ENCODE measurements at places on chromosomes 12 and 14.
A peak's percentile ranks its signal among the peaks of the same experiment; 100 is the strongest.

DNA sequence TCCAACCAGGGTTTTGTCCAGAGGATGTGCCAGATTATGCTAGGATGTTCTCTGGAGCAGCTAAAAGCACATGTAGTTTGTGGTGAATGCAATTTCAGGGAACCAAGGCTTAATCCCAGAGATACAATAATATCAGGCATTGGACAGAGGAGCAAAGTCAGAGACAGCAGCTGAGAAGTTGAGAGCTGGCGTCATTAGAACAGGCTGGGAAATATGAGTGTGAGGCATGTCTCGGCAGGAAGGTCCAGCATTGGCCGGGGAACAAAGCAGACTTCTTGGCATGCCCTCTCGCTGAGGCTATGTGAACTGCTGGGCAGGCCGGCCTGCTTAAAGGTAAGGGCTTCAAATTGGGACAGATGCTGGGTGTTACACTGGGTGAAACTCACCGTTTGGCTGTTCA, 125.4 kb downstream of the CAND1 start:
- H3K4me3 ChIP-seq = no peak overlapping the region
- no peak for DNase-seq
- H3K27ac ChIP-seq = no peak overlapping the region
- H3K27me3 ChIP-seq = no peaks in the 10 kb centered on the region
- no peaks in the 10 kb centered on the region for H3K4me1 ChIP-seq
- no peaks in the 10 kb centered on the region for H3K36me3 ChIP-seq

- no peaks in the 10 kb centered on the region for H3K36me3 ChIP-seq
- H3K27me3 ChIP-seq = peaks cover 14% of the 10 kb centered on the region
- no peak overlapping the region for H3K4me3 ChIP-seq
- H3K4me1 ChIP-seq = no peaks in the 10 kb centered on the region
- DNase-seq = no peak
These were observed 10.4 kb upstream of the ITPK1 start for GRCh38 chr14:93126111-93126510.

DNA sequence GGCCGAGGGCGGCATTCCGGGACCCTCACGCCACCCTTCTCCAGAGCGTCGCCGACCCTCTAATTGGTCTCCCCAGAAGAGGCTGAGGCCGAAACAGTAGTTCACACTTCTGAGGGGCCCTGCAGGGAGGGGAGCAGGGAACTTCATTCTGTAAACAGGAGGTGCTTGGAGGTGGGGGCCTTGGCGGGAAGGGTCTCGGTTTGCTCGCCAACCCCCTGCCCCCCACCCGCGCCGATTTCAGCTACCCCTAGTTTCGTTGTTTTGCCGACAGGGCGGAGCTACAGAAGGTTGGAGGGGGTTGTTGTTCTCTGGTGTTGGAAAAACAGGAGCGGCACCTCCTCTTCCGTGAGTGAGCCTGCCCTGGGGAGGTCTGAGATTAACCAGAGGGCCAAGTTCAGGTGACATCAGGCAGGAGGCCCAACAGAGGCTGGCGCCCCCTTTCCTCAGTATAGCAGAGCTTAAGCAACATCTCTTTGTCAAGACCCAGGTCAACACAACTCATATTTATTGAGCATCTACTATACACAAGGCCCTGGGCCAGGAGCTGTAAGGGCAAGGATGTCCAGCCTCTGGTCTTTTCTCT, 682 bp downstream of the ERBB3 start:
- no peak for DNase-seq
- H3K36me3 ChIP-seq = no peaks in the 10 kb centered on the region
- peak overlapping the region; percentile 73 for H3K4me3 ChIP-seq
- peaks cover 35% of the 10 kb centered on the region for H3K27me3 ChIP-seq
- no peak overlapping the region for H3K27ac ChIP-seq

GRCh38 chr14:88551980-88552431, 2.8 kb downstream of the PTPN21 start:
- peak overlapping the region; percentile 70 for H3K4me3 ChIP-seq
- H3K4me1 ChIP-seq = peaks cover 23% of the 10 kb centered on the region
- H3K36me3 ChIP-seq = no peaks in the 10 kb centered on the region
- H3K27me3 ChIP-seq = peaks cover 57% of the 10 kb centered on the region
- H3K27ac ChIP-seq = no peak overlapping the region

GRCh38 chr12:45208604-45209487, 7.0 kb upstream of the ANO6 start:
- no peaks in the 10 kb centered on the region for H3K27me3 ChIP-seq
- no peak overlapping the region for H3K27ac ChIP-seq
- no peak for DNase-seq
- peaks cover 5% of the 10 kb centered on the region for H3K4me1 ChIP-seq

DNA sequence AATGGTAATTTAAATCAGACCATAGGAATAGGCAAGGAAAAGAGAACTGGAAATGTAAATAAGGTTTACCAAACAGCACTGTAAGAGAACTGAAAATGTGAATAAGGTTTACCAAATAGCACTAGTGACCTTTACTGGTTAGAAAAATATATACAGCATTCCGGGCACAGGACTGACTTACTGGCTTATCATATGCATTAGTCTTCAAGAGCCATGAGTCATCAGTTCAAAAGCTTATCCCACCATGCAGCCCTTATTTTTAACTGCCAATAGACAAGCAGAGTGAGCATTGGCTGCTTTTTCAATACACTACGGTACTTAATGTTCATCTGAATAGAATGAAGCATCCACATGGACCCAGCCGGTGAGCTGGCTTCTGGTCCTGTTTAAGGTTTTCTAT, 13.0 kb upstream of the NELL2 start:
- no peak overlapping the region for H3K4me3 ChIP-seq
- no peaks in the 10 kb centered on the region for H3K4me1 ChIP-seq
- DNase-seq = no peak
- H3K27me3 ChIP-seq = no peaks in the 10 kb centered on the region
- no peaks in the 10 kb centered on the region for H3K36me3 ChIP-seq

DNA sequence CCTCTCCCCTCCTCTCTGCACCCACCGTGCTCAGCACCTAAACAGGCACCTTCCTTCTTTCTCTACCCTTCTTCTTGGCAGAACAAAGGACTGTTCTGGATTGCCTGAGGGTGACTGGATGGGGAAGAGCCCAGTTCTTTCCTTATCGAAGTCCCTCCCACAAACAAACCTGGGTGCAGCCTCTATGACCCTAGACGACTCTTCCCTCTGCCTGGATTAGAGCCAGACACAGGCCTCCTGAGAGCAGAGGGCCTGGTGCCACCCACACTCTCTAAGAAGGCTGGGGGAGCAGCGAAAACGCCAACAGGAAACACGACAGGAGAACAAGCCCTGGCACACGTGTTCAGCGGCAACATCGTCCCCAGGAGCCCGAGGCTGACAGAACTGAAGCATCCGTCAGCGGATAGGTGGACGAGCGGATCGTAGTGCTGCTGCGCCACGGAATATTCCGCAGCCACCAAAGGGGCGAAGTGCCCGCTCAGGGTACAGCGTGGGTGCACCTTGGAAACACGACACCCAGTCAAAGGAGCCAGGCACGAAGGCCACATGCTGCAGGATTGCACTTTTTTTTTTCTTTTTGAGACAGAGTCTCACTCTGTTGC, 38.0 kb downstream of the RIMBP2 start:
- no peaks in the 10 kb centered on the region for H3K4me1 ChIP-seq
- no peak overlapping the region for H3K4me3 ChIP-seq
- no peaks in the 10 kb centered on the region for H3K27me3 ChIP-seq
- H3K36me3 ChIP-seq = no peaks in the 10 kb centered on the region
- no peak overlapping the region for H3K27ac ChIP-seq

DNA sequence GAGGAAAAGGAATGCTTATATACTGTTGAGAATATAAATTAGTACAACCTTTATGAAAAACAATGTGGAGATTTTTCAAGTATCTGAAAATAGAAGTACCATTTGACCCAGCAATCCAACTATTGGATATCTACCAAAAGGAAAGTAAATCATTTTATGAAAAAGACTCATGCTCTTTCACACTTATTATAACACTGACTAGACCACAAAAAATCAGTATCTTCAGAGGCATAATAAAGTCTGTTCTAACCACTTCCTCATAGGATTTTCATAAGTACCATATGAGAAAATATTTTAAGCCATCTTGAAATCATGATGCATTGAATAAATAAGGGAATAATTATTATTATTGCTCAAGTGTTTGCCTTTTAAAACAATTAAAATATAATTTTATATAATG, 90.8 kb downstream of the SLCO1B1 start:
- H3K27me3 ChIP-seq = no peaks in the 10 kb centered on the region
- no peak overlapping the region for H3K27ac ChIP-seq
- no peaks in the 10 kb centered on the region for H3K36me3 ChIP-seq

- no peaks in the 10 kb centered on the region for H3K27me3 ChIP-seq
- H3K27ac ChIP-seq = no peak overlapping the region
- peaks cover 20% of the 10 kb centered on the region for H3K36me3 ChIP-seq
- no peak overlapping the region for H3K4me3 ChIP-seq
These were observed 65.6 kb upstream of the FUT8 start for GRCh38 chr14:65346895-65347294.
